Renal cortex interstitium (tissue), 15 donors: ENCODE measurements at places on chromosomes 11 and 22. TPM values are rescaled to one million over a fixed set of nuclear protein-coding genes. Genes with fewer than 3 reads are reported as not detected.
A peak's percentile ranks its signal among the peaks of the same experiment; 100 is the strongest.

- DNase-seq, result no peak
These were observed 3.5 kb downstream of the PHLDB1 start for GRCh38 chr11:118610773-118611432.

The CLDN5 gene
- polyA plus RNA-seq, result 16.3 TPM

GRCh38 chr11:2462543-2462985 lies 17.8 kb downstream of the KCNQ1 start:
- no peak for DNase-seq

The MMP8 gene
- 0.06 TPM for polyA plus RNA-seq

GRCh38 chr22:48941903-48942575 lies 885.6 kb downstream of the BRD1 start:
- no peak for DNase-seq

- no peak for DNase-seq
These were observed 95.2 kb downstream of the RCN1 start for GRCh38 chr11:32186118-32186517.

The ZNF215 gene
- 2.5 TPM for polyA plus RNA-seq

GRCh38 chr11:20048246-20048645 lies 112.0 kb downstream of the DBX1 start:
- DNase-seq, result no peak

DNA sequence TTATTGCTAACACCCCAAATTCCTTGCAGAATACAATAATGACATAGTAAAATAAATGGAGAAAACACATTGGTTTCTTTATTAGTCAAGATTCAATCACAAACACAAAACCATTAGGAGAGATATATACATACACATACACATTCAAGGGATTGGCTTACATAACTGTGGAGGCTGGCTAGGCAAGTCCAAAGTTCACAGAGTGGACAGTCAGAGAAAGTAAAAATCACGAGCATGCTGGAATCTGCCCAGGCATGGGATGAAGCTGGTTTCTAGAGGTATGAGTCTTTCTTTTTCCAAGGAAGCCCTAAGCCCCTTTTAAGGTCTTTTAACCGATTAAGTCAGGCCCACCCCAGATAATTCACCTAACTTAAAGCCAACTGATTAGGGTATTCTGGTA lies 13.6 kb upstream of the OR56B1 start:
- no peak for DNase-seq

GRCh38 chr11:11535611-11536010 lies 86.2 kb downstream of the GALNT18 start:
- DNase-seq, result no peak

DNA sequence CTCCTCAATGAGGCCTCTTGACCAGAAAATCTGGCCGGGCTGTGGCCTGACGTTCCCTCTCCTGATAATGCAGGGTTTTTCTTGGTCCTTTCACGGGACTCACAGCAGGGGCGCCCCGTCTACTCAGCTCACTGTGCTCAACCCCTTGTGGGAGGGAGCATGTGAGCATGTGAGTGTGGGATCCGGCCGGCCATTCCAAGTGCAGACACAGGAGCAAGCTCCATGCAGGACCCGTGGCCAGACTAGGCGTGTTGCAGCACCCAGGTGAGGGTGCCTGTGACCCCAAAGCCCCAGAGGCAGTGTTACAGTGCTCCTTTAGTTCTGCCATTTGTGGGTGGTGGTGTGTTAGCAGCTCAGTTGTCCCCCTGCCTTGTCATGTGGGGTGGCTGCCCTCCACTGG lies 18.0 kb downstream of the DHCR7 start:
- DNase-seq, result no peak

- DNase-seq, result no peak
These were observed 19.7 kb upstream of the SLC5A1 start for GRCh38 chr22:32023251-32023827.

DNA sequence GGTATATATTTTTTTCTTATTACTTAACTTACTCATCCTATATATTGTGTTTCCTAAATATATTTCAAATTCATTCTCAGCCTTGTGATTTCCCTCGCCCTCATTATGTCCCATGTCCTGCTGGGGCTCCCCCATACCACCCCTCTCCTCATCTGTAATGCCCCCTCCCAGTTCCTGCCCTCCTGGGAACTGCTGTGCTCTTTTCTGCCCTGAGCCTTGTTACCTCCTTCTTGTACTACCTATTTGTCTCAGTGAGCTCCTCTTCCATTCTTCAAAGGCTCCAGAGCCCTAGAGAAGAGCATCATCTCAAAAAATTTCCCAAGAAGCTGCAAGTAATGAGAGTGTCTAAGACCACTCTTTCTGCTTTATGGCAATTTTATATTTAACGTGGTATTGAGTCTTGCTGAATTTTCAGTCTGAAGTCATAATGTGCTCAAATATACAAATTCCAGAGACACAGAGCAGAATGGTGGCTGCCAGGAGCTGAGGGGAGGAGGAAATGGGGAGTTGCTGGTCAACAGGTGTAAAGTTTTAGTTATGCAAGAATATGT lies 66.5 kb upstream of the TOP3B start:
- DNase-seq, result no peak

DNA sequence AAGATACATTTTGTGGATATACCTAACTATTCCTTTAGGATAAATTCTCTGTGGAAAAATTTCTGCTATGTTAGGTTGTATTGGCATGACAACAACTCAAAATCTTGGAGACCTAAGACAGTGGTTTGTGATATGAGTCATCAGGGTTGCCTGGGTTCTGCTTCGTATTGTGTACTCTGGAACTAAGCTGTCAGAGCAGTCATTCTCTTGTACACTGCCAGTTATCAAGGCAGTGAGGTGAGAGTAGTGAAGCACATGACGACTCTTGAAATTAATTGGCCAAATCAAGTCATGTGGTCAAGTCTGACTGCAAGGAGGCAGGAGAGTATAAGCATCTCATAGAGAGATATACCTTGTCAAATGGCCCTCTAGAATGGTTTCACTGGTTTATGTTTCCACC lies 104.4 kb downstream of the FANCF start:
- DNase-seq, result no peak

The ZNHIT2 gene
- polyA plus RNA-seq, result 5.3 TPM

- DNase-seq, result no peak
These were observed 14.9 kb downstream of the USP47 start for GRCh38 chr11:11856638-11857037.

DNA sequence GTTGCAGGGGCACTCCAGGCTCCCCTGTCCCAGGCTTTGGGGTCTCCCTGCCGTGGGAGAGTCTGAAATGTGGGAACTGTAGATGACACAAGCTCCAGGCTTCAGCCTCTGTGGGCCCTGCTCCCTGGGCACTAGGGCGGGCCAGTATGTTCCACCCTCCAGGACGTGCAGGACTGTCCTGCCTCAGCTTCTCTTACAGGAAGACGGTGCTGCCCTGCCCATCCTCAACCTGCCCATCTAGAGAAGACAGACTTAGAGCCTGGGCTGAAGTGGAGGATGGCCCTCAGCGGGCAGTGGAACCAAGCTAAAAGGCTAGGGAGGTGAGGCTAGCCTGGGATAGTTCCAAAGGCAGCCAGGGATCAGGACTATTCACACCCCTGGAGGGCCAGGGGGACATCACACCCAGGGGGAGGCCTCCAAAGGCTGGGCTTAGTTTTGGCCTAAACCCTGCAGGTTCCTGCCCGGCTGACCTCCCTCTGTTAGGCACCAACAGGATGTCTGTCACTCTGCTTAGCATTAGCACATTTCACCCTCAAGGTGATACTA lies 4.0 kb upstream of the CERK start:
- DNase-seq, result no peak

DNA sequence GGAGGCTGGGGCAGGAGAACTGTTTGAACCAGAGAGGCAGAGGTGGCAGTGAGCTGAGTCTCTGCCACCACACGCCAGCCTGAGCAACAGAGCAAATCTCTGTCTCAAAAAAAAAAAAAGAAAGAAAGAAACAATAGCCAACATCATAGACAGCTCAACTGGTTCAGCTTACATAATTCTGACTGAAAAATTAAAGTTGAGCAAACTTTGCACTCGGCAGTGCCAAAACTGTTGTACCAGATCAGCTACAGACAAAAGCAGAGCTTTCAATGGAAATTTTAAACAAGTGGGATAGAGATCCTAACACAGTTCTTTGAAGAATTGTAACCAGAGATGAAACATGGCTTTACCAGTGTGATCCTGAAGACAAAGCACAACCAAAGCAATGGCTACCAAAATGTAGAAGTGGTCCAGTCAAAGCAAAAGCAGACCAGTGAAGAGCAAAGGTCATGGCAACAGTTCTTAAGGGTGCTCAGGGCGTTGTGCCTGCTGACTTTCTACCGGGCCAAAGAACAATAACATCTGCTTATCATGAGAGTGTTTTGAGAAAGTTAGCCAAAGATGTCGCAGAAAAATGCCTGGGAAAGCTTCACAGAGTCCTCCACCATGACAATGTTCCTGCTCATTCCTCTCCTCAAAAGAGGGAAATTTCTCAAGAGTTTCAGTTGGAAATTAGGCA lies 59.3 kb downstream of the TTC28 start:
- no peak for DNase-seq

- DNase-seq, result no peak
These were observed 66.1 kb upstream of the A4GALT start for GRCh38 chr22:42786606-42787356.

GRCh38 chr11:111310723-111311122 lies 12.4 kb downstream of the POU2AF3 start:
- DNase-seq, result no peak

- DNase-seq, result no peak
These were observed 515.4 kb downstream of the RAB38 start for GRCh38 chr11:87659807-87660206.

- DNase-seq, result peak; percentile 84
These were observed 11.5 kb downstream of the YPEL4 start for GRCh38 chr11:57638005-57638781.

- DNase-seq, result no peak
These were observed 76.1 kb upstream of the RAB1B start for GRCh38 chr11:66192181-66192863.

GRCh38 chr11:114977651-114978050 lies 299.3 kb downstream of the NXPE2 start:
- DNase-seq, result no peak

GRCh38 chr22:32684822-32685187 lies 116.7 kb upstream of the TIMP3 start:
- no peak for DNase-seq

The SHANK3 gene
- 13.7 TPM for polyA plus RNA-seq

GRCh38 chr22:45181766-45182165 lies 18.0 kb downstream of the NUP50 start:
- DNase-seq, result no peak

The TOM1 gene
- 42.9 TPM for polyA plus RNA-seq

The OR52E2 gene
- not detected for polyA plus RNA-seq

DNA sequence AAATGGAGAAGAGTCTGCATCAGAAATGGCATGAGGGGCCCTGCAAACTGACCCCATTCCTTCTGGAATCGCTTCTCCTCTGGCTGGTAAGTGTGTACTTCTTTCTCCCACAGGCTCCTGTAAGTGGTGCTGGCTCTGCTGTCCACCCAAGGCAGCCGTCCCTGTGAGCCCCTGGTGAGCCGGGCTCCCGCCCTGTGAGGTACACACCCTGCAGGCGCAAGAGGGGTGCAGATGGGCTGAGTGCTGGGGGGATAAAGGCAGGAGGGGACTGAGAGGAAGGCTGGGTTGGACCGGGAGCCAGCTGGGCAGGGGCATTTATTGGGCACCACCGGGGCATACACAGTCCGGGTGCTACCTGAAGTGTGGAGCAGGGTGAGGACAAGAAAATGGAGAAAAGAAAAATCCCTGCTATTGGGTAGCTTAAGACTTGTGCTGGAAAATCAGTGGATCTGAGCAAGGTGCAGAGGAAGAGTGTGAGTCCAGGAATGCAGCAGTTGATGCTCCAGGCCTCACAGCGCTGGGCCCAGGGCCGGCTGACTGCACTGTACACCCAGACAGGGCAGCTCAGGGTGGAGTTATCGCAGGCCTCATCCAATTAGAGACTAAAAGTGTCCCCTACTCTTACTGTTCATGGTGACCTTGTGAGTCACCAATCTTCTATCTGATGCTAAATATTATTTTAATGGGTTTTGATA lies 455.1 kb upstream of the B3GAT1 start:
- DNase-seq, result no peak

DNA sequence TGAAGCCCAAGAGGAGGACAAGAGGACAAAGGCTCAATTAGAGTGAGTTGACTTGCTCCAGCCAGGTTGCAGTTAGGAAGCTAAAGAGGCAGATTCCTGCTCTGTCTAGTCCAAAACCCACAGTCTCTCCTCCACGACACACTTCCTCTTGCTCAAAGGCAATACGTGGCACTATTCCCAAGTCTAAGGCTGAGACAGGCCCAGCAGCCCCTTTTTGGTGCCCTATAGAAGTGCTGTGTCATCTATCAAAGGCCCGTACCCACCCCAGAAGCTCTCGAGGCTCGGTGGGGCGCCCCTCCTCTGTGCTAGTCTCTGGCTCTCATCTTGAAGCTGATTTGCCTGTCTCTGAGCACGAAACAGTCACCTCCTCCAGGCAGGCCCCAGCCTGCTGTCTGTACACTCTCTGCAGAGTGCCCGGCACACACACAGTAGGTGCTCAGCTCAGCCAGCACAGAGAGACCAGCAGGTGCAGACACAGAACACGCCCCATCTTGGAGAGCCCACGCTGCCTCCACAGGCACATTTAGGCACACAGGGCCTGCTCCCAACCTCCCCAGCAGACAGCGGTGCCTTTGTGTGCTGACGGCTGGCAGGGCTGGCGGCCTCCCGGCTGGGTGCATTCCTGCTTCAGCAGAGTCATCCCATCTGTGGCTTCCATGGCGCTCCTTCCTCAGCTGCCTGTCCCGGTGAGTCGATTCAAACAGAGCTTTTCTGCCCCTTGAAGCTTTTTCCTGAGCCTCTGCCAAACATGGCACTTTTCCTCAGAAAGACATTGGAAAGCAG lies 52.8 kb downstream of the MYH9 start:
- DNase-seq, result no peak

DNA sequence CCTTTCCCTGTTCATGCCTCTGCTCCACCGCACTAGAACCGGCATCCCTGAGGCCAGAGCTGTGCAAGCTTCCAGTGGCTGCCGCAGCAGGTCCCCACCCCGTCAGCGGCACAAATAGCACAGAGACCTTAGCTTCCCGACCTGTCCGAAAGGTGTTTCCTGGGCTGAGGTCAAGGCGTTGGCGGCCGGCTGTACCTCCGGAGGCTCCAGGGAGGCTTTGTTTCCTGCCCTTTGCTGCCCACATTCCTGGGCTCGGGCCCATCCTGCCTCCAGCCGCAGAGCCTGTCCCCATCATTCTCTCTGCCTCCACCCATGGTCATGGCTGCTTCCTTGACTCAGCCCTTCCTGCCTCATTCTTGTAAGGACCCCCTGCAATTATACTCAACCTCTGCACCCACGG lies 31.2 kb downstream of the ARHGAP8 start:
- no peak for DNase-seq

The FAM111B gene
- 16.2 TPM for polyA plus RNA-seq

GRCh38 chr11:1293619-1294015 lies 15.8 kb downstream of the TOLLIP start:
- DNase-seq, result no peak

The SCGB2A2 gene
- polyA plus RNA-seq, result not detected

The GDPD4 gene
- 0.13 TPM for polyA plus RNA-seq

The OR8G5 gene
- not detected for polyA plus RNA-seq

DNA sequence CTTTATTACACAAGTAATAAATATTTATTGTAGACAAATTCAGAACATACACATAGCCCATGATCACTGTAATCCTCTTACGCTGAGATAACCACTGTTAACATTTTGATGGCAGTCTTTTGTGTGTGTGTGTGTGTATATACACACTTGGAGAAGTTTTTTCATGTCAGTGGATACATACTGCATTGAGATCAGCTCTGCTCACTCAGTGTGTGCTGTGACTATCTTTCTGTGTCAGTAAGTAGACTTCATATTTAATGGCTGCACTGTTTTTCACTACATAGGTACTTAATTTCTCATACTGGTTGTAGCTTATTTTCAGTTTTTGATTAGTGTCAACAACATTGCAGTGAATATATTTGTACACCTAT lies 82.9 kb downstream of the FAM83F start:
- no peak for DNase-seq

The NAALAD2 gene
- 23.8 TPM for polyA plus RNA-seq

The AP5B1 gene
- polyA plus RNA-seq, result 5.7 TPM
